ENCODE measurements at places on chromosomes 6 and 20.

DNA sequence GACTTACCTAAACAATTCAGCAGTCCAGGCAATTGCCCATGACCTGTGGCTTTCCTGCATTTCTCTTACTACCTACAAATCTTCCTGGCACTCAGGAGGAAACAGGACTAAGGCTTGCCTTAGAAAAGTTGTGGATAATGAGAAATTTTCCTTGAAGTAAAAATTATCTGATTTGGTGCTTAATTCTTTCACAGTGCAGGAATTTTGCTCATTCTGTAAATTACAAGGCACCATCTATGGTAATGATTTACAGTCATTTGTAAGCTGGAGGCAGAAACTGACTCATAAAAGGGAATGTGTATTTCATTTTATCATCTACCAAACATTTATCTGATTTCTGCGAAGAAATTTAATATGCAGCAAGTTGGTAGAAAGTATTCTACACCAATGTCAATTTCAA, 211.5 kb upstream of the FKBP1C start:
- DNase-seq = no peak

- no peak for DNase-seq
These were observed 10.7 kb downstream of the TRAM2 start for GRCh38 chr6:52566201-52566600.

DNA sequence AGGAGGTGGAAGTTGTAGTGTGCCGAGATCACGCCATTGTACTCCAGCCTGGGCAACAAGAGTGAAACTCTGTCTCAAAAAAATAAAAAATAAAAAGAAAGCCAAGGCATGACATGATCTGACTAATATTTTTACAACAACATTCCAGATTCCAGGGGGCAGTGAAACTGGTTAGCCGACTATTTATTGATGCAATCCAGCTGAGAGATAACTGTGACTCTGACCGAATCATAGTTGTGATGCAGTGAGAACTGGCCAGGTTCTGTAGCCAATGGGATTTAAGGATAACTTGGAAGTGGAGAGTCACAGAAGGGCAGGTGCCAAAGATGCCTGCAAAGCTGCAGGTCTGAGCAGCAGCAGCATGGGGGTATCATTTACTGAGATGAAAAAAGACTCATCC, 82.9 kb upstream of the TSHZ2 start:
- no peak for DNase-seq

DNA sequence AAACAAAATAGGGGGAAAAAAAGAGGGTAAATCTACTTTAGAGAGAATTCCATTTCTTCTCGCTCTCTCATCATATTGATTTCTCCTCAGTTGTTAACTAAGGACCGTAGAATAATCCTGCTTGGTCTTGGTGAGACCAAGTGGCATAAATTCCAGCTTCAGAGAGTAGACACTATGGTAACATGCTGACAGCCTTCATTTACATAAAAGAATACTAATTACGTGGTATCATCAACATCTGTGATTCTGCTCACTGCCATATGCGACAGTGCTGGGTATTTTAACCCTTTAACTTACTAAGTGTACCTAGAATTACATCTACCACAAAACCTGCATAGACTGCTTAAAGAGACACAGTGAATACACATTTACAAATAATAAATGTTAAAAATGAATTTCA, 27.1 kb downstream of the TOMM6 start:
- DNase-seq = no peak

DNA sequence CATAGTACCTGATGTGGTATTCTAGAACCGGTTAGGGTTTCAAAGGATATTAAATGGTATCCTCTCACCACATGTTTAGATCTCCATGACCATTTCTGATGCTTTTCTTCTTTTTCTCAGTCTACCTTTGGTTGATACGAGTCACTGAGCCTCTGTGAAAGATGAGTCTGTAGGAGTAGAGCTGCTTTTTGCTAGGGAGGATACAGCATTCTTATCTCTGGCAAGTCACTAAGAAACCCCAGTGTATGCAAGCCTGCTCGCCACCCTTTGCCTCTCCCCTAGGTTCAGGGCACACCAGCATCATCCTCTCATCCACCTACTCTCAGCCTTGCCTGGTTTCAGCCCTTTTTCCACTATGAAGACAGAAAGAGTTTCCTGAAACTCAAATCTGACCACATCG, 89.9 kb downstream of the MTFR2 start:
- DNase-seq = no peak

DNA sequence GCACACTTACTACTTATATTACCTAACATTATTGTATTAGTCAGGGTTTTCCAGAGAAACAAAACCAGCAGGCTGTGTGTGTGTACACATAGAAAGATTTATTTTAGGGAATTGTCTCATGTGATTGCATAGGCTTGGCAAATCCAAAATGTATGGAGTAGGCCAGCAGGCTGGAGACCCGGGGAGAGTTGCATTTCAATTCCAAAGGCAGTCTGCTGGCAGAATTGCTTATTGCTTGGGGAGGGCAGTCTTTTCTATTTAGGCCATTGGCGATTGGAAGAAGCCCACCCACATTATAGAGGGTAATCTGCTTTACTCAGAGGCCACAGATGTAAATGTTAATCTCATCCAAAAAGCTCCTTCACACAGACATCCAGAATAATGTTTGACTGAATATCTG, 157.0 kb downstream of the ADGRG6 start:
- DNase-seq = no peak

DNA sequence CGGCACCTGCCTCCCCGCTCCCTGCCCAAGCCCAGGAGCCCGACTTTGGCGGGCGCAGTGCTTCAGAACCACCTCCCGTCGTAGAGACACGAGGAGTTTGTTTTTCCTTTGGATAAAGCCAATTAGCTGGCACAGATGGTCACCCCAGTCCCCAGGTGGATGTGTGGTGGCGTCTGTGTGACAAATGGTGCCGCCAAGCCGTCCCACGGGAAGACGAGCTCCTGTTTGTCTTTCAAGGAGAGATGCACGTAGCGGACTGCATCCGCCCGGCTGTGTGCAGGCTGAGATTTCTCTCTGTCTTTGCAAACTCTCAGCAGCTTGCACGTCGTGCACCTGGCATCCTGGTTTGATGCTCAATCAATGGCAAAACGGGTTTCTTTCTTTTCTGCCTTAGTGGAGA, 16.1 kb upstream of the MRGBP start:
- no peak for DNase-seq

DNA sequence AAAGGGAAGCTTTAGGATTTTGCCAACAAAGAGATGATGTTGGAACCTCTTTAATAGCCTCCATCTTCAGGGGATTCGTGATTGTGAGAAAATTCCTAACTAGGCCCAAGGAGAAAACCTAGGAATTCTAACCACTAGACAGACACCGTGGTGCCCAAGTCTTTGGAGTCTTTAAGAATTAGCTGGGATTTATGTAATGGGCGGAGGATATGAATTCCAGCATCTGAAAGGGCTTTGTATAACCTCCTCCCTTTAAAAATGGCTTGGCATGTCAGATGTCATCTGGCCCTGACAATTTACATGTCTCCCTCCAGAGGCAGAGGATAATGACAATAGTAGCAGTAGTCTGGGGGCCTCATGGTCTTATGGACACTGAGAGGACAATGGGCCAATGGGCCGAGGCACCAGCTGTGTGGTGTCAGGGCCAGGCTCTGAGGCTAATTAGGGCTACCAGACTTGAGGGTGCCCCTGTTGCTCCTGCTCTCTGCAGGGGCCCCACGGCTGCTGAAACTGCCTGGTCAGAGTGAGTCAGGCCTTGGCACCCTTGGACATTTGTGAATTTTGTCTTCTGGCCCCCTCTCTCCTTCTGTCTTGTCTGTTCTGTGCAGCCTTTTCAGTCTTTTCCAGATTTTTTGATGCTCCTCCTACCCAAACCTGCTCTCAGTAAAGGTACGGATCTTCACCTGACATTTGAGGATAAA, 113.9 kb downstream of the EDN1 start:
- DNase-seq = no peak

GRCh38 chr6:134549854-134550253, 231.9 kb upstream of the SGK1 start:
- DNase-seq = no peak

DNA sequence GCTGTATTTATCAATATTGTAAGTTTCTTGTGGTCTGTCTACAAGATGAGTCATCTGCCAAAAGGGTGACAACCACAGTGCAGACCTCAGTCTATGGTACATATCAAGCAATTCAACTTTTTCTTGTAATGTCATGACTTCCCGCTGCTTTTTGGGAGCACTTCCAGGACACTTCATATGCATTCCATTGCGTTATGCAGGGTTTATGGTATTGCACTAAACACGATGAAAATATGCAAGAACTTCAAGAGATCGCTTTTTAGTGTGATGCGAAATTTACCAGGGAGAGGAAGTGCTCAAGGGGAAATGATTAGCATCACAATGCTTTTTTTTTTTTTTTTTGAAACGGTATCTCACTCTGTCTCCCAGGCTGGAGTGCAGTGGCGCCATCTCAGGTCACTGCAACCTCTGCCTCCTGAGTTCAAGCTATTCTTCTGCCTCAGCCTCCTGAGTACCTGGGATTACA, 166.5 kb downstream of the TFAP2A start:
- no peak for DNase-seq

GRCh38 chr6:124699038-124699437, 263.2 kb upstream of the RNF217 start:
- DNase-seq = no peak

DNA sequence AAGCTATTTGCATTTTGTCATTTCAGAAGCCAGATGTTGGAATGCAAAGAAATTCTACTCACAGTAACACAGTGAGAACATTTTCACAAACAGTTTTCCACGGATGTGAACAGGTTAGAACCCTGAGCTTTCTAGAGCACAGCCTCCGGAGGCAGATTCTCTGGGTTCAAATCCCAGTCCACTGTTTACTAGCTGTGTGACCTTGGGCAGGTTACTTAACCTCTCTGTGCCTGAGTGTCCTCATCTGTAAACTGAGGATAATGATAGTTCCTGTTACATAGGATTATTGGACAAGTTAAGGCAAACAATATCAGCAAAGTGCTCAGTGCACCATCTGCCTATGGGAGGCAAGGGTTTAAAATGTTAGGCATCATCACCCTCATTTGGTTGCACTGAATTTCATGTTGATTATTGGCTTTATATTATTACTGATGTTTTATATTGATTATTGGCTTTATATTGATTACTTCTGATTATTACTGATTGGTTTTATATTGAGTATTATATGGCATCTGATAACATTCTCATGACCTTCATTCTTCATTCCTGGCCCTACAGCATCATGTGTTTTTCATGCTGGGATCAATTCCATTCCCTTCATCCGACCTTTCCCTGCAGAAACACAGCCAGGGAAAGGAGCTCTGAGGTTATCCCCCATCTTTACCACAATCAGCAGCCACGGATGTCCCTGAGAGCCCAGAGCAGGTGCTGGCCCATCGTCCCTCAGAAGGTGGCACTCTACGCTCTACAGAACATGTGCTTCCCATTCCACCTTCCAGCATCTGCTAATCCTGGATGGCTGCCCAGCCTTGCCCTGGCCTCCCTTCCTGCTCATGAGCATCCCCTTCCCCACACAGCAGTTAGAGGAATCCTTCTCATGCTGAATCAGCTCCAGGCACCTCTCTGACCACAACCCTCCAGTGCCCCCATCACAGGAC, 283.1 kb downstream of the PREX1 start:
- DNase-seq = no peak

- DNase-seq = peak; percentile 51
These were observed 32.8 kb downstream of the GFOD1 start for GRCh38 chr6:13454286-13455221.

DNA sequence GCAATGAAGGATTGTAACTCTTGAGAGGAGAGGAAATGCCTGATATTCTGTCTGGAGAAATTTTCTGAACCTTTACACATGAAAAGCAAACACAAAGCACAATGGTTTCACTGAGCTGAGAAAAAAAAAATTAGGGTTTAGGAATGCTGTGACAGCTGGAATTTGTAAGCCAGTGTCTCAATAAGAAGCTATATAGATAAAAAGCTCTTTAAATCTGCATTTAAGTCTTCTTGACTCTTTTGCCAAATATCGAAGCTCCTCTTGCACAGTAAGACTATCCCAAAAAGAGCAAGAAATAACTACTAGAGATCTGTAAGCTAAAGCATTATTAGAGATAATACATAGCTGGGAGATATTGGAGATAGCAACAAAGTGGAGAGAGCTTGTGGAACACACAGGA, 1334.0 kb upstream of the CITED2 start:
- DNase-seq = no peak

- peak; percentile 60 for DNase-seq
These were observed at the start of gene ATP9A for GRCh38 chr20:51767867-51768758. TSS of gene ATP9A (minus strand) at chr20:51768390. CDS start at chr20:51768369, 21 bp downstream.

DNA sequence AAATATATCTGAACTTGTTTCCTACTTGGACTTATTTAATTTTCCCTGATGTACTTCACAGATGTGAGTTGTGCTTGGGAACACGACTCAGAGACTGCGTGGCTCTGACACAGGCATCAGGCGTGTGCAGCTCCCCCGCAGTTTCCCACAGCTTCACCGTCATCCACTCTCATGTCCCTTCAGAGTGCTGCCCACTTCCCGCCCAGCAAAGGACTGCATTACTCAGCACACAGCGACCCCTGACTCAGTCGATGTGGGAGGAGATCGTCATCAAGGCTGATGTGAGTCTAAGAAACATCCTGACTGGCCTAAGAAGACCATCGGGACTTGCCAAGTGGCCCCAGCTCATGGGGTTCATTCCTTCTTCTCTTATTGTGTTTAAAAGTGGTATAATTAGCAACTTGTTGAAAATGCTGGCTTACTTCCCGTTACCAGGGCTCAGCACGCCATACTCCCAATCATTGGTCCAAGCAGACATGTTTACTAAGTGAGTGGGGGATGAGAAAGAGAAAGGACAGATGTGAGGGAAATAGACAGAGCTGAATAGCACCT, 539.4 kb upstream of the JARID2 start:
- DNase-seq = peak; percentile 83

DNA sequence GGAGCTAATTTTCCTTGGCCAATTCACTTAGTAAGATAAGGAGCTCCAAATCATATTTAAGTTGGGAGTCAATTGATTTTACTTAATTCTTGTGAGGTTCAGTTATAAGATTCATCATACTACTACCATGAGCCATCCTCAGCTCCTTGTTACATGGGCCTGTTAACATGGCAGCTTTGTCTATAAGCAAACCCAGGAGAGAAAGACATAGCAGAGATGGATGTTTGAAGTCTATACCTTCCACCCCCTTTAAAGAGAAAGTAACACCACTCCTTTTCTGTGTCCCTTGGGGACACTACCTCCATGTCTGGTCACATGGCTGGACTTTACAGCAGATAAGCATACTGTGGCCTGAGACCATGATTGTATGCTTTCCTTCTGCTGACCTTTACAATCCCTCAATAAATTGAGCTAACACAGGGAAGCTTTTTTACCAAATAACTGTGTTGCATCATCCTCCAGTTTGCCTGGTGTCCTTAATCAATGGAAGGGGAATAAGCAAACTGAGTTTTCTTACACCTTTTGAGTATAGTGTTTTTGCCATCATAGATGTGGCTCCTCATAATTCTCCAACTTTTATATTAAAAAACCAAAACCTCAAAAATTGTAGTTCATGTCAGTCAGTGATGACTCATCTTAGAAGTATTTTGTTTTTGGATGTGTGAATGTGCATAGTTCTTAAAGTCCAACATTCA, 9.8 kb upstream of the ZNFX1 start:
- DNase-seq = no peak

GRCh38 chr20:48826883-48827771, 672 bp downstream of the PREX1 start:
- DNase-seq = no peak

All from left cardiac atrium (tissue), 4 donors.